ENCODE measurements at places on chromosomes 7 and 10. TPM values are rescaled to one million over a fixed set of nuclear protein-coding genes. Genes with fewer than 3 reads are reported as not detected.
A peak's percentile ranks its signal among the peaks of the same experiment; 100 is the strongest.

LRRD1 gene
- total RNA-seq, result not detected

TSPAN15 gene
- total RNA-seq, result 2.8 TPM

FAM25A gene
- total RNA-seq, result not detected

- no peak for DNase-seq
Measured at GRCh38 chr10:14247377-14248116, 83.2 kb downstream of the FRMD4A start.

- peak; percentile 77 for DNase-seq
Measured at GRCh38 chr10:23362879-23363792, 18.5 kb upstream of the C10orf67 start.

DNA sequence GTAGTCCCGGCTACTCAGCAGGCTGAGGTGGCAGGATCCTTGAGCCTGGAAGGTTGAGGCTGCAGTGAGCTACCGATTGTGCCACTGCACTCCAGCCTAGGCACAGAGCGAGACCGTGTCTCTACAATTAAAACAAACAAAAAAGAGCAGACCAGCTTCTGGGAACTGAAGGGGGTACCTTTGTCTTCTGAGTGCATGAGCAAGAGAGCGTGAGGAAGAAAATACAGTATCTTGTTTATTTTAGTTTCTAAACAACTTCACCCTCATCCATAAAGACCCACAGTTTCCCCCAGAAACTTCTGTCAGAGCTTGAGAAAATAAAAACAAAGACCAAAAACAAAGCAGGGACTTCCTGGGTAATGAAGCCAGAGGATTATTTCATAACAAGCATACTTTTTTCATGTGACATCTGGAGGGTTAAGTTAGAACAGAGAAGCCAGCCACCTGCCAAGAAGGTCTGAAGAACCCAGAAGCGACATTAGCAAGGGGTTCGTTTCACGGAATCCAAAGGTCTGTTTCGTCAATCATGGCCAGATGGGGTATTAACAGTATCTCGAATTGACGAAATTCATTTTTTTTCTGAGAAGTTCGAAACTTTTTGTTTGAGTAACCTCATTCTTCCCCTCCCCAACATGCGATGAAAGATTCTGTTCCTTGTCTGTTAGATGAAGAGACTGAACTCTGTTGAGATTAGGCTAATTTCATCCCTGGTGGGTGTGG, 10.2 kb upstream of the IL2RA start:
- DNase-seq, result peak; percentile 35

DNA sequence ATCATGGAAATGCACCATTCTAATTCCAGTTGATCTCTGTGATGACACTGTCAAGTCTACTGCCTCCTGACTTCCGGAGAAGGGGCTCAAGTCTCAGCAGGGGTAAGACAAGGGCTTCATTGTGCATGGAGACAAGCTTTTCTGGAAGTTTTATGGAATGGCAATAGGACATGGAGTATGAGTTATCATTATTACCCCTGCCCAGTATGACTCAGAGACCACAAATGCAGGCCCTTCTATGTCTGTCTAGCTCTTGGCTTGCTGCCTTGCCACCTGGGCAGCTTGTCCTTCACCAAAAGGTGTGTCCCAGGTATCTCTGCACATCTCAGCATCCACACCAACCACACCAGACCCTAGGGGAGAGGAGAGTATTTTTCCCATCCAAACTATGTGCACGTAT, 34.9 kb upstream of the KIAA1217 start:
- DNase-seq, result no peak

DNA sequence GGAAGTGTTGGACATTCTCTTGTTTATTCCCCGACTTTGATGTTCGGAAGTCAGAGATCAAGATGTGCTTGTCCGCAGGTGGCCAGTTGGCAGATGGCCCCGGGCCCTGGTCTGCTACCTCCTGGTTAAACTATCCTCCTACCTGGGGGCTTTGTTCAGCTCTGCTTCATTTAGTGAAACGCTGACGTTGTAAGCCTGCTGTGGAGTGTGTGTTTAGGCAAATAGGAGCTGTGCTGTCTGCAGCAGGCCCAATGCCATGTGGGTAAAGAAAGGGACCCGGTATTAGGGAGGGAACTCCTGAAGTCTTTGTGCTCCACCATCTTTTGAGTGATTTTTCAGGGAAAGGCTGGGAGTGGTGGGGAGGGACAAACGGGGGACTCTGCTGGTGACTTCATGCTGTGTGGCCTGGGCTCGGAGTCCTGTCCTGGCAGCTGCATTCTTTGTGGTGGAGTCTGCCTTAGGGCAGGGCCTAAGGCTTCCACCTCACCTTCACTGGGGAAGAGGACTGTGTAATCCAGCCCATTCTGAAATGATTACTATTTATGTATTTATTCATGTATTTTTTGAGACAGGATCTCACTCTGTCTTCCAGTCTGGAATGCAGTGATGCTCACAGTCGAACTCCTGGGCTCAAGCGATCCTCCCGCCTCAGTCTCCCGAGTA, 171.1 kb upstream of the KLF6 start:
- no peak for DNase-seq

GRCh38 chr10:44766631-44767030, 144.5 kb upstream of the TMEM72 start:
- no peak for DNase-seq

DNA sequence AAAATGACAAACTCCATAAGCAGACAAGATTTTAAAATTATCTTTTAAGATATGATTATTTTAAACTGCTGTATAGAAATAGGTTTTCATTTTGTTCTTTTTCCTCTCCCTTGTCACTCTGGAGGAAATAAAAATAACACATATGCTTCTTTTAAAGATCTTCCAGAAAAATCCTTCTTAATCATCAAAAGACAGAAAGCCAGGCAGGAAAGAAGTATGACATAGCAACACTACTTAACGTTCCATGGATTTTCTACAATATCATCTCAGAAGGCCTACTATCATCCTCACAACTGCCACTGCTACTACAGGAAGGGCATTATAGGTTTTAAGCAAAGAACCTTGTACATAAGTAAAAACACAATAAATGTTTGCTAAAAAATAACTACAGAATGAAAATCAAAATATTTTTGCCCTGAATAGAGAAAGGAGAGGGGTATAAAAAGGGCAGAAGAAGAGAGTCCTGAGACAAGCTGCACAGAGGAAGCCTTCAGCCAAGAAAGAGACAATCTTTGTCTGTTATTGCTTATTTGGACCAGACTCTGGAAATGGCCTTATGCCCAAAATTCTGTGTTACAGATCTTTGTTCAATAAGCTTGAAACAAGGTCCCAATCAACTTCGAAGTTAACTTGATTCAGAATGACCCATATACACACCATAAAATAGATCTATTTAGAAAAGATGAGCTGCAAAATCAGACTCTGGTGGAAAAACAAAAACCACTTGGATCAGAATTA, 67.8 kb downstream of the ABI1 start:
- no peak for DNase-seq

DNA sequence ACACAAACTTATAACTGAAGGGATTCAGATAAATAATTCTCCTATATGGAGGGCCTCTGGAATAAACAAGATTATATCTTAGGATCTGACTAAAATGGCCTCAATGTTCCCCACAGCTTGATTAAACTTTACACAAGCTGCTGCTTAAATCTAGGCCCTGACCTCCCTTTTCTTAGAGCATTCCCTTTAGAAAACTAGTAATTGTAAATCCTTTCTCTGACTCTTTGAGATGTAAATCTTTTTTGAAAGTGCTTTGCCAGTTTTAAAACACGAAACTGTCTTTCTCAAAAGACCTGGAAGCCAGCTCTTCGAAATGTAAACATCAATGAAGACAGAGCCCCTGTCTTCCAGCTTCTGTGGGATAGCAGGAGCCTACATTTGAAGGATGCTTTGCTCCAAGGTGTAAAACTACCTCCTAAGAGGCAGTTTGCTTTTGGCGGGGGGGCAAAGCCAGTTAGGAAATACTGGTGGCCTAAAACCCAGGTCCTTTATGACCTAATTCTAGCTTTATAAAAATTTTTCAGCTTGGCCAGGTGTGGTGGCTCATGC, 758.7 kb downstream of the CNTNAP2 start:
- DNase-seq, result no peak

DNA sequence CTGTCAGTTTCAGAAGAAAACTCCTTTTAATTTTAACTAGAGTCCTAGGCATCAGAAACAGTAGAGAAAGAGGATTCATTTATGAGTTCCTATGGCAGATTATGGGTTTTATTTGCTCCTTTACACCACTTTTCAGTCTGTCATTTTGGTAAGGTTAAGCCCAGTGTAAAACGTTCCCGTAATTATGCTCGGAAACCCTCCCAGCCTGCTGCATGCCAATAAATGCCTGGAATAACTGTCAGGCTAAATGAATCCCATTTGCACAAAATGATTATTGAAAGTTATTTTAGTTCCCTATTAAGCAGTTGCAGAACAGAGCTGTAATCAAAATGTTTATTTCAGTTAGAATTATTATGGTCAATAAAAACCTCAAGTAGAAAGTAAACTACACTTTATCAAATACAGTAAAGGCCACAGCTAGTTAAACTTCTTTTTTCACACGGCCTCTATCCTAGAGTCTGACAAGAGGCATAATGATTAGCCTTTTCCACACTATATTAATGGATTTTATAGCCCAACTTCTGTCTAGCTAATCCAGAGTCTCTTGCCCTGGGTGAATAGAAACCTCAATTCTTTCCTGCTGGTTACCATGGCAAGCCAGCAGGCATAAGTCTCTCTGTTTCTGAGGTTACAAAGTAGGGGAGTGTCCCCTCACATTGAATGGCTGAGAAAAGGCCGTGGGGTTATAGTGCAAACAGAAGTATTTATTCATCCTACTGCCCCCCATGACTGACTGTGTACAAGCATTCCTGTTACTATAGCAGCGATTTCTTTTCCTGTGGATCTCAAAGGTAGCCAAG, 80.8 kb upstream of the NPVF start:
- no peak for DNase-seq
